ENCODE measurements at places on chromosomes 11 and 22.

GRCh38 chr22:47587861-47588577, 825.6 kb downstream of the TBC1D22A start:
- DNase-seq: no peak

DNA sequence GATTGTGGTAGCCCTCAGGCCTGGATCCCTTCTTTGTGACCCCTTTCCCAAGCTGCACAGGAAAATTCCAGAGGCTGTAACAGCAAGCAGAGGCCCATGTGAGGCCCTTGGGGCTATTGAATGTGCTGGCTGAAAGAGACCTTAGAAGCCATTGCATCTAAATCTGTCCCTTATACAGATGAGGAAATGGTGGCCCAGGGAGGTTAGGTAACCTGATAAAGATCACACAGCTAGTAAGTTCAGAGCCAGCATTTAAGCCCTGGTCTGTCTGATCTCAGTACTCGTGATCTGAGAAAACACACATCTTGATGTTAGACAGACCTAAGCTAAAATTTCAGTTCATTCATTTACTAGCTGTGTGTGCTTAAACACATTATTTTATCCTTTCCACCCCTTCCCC, 115.9 kb upstream of the TBCEL start:
- DNase-seq: no peak

GRCh38 chr11:123547180-123547579, 107.2 kb downstream of the SCN3B start:
- DNase-seq: no peak

GRCh38 chr22:42611051-42611450, 3.6 kb downstream of the POLDIP3 start:
- no peak for DNase-seq

GRCh38 chr22:40597526-40598430, 38.7 kb downstream of the MRTFA start:
- DNase-seq: no peak

- DNase-seq: peak; percentile 37
These were observed at the start of gene LPXN for GRCh38 chr11:58575377-58576020. TSS of gene LPXN (minus strand) at chr11:58575856. CDS start at chr11:58575772, 84 bp downstream.

GRCh38 chr11:494761-495536, 12.1 kb downstream of the RNH1 start:
- no peak for DNase-seq

DNA sequence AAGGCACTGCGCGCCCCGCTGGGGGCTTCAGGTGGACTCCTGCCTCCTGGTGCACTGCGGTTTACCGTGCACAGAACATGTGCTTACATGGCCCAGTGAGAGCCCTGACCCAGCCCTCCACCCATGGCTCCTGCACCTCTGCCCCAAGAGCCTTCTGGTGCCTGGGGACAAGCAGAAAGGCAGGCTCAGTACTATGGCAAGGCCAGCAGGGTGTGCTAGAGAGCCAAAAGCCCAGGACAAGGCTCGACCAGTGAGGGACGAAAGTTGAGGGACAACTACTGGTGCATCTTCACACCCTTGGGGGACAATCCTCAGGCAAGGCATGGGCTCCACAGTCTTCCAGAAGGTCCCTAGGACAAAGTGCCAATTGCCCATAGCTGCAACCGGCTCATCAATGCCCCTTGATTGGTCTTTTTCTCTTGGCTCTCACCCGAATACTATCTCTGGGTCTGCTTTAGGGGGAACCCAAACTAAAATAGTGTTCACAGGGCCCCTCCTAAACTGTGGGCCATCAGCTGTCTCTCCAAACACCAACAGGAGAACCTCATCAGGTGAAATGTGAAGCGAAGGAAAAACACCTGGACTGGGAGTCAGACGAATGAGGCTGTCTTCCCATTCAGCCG, 13.5 kb downstream of the PGA5 start:
- peak; percentile 28 for DNase-seq

DNA sequence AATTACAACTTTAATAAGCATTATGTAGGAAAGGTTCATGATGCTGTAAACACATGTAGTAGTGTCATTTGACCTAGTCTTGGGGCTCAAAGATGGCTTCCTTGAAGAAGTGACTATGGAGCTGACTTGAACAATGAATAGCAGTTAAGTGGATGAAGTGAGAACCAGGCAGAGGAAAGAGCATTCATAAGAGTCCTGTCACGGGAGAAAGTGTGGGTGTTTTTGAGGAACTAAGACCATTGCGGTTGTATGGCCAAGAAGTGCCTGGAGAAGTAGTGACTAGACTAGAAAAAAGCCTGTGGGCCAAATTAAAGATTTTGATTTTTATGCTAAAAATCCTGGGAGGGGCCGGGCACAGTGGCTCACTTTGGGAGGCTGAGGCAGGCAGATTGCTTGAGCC, 7.2 kb upstream of the IL18BP start:
- no peak for DNase-seq

DNA sequence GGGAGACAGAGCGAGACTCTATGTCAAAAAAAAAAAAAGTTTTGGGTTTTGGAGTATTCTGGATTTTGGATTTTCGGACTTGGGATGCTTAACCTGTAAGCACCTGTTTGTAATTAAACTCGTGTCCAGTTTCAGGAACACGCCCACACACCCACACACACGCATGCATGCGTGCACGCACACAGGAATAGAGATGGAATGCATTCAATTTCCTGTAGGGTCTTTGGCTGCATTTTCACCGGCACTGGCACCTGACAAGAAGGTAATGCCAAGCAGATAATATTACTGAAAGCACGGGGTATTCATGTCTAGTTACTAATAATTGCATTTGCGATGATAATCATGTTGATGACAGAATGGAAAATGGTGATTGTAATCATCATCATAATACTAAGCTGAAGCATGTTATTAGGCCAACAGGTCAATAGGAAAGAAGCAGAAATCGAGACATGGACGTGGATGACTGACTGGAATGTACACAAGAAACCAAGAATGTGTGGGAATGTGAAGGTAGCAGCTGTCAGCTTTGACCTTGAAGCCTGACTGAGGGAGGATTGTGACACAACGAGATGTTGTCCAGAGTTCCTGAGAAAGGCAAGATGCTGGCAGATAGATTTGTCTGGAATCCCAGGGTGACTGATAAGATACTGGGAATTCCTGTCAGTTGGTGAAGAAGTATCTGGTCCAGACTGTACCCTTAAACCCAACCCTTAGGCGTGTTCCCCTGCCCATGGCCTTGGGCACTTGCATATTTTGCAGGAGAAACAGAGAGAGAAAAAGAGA, 108.6 kb downstream of the SYN3 start:
- no peak for DNase-seq

DNA sequence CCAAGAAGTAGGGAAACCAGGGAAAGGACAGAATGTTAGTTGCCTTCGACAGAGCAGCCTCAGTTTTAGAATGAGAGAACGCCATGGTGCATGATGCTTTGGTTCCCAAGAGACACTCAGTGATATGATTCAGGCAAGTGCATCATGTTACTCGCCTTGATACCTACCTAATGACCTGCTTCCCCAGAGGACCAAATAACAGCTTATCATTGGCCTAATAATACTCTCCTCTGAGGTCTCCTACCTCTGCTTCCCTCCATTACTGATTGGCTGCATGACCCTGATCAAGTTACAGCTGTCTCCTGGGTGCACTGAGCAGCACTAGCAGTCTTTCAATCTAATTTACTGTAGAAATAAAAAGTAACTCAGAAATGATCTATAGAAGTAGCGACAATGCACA, 979.7 kb upstream of the FAT3 start:
- no peak for DNase-seq

DNA sequence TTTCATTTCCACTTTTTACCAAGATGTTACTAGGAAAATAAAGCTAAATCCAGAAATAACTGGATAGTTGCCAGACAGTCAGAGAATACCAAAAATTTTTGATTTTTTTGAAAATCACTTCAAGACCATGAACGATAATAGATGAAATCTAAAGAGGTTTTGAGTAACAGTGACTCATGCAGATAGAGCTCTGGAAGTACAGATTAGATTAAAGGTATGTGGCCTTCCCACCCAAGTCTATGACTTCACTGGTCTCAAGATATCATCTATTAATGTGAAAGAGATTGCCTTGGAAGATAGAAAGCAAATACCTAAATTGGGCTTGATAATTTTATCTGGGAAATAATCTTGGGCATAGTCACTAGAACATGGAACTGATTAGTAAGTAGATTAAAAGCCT, 415.9 kb downstream of the METTL15 start:
- no peak for DNase-seq

DNA sequence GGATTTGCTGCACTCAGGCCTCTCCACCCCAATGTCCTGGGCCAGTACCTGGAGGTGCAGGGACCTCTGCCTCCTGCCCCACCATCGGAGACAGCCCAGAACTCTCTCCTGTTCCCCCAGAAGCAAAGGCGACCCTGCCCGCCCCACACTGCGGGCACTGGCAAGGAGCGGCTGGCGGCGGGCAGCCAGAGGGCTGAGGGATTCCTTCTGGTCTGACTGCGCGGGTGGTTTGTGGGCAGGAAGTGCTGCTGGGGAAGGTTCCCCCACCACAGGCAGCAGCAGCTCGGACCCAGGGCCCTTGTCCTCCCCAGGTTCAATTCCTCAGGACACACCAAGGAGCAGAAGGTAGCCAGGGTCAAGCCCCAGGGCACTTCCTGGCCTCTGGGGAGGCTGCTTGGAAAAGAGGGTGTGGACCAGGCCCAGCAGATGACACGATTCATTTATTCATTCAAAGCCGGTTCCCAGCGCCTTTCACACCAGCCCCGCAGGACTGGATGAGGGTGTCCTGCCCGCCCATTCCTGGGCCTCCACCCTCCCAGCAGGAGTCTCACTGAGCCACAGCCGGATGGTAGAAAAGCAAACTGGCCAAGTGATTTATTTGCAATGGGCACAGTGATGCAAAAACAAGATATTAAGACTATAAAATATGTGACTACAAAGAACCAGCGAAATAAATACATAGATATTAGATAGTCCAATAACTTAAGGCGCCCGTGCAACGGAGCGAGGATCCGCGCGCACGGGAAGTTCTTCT, 1.2 kb downstream of the PHLDA2 start:
- DNase-seq: no peak

DNA sequence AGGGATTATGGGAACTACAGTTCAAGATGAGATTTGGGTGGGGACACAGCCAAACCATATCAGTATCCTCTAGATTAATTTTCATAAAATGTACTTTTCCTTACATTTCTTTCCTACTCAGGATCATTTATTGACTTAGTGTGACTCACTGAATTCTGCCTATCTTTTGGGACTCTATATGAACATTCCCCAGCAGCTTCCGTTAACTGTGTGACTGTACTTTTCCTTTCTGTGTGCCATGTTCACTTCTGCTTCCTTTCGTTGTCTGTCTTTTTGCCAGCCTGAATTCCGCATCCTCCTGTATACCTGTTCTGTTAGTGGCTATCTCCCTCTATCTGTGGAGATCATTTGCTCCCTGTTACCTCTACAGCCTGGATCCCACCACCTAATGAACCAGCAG, 48.8 kb downstream of the SPECC1L start:
- DNase-seq: no peak

- no peak for DNase-seq
These were observed 55.8 kb downstream of the RAB6A start for GRCh38 chr11:73705053-73705452.

DNA sequence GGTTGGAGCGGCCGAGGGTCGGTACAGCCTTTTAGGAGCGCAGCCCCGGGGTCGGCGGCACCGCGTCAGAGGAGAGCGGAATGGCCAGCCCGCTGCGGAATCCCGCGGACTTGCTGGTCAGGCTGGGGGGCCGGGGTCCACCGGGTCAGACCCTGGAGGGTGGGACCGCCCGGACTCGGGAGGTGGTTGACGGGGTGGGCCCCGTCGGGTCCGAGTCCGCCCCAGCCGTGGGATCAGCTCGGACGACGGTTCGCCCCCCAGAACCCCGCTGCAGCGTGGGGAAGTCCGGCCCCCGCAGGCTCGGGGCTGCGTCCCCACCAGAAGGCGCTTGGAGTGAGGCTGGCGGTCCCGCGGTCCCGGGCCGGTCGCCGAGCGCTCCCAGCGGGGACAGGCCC, 301 bp upstream of the ADM2 start:
- DNase-seq: no peak

DNA sequence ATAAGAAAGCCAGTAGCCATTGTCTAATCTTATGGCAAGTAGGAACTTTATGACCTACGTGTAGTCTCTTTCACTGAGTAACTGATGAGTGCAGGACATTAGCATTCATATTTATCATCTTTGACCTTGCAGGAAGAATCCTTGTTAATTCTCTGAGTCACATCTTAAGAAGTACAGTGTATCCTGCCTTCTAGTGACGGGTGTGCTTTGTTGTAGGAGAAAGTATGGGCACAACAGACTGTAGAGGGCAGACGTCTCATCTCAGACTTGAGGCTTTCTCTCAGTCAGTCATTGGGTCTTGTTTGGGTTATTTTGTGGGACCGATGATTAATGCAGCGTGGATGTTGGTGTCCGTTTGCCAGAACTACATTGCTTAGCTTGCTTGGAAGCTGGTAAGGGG, 6.8 kb downstream of the RNF214 start:
- DNase-seq: no peak

GRCh38 chr22:49724030-49724892, 103.4 kb downstream of the BRD1 start:
- DNase-seq: no peak

GRCh38 chr11:103947546-103947919, 88.9 kb upstream of the DDI1 start:
- no peak for DNase-seq

DNA sequence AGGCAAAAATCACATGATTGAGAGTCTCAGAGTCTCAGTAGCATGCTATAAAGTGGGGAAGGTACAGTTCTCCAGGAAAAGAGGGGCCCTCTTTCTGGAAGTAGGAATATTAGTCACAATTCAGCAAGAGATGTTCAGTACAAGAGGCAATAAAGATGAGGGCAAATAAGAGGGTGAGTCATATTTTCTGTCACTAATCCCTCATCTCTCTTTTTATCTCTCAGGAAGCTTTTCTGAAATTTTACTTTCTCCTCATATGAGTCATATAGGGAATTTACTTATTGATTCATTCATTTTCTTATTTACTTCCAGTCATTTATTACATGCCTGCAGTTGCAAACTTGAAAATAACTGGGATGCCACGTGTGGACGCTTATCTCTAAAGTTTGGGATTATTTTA, 3.4 kb upstream of the NXPE1 start:
- DNase-seq: no peak

All from activated CD4-positive, alpha-beta T cell treated with anti-CD3 and anti-CD28 coated beads for 1 hour (primary cell).